ENCODE measurements at places on chromosomes 11 and 22. TPM values are rescaled to one million over a fixed set of nuclear protein-coding genes. Genes with fewer than 3 reads are reported as not detected.
A peak's percentile ranks its signal among the peaks of the same experiment; 100 is the strongest.

Gene DGCR6
- 7.2 TPM for total RNA-seq

Gene PKDREJ
- not detected for total RNA-seq

Gene KCNK4
- total RNA-seq: not detected

- H3K27me3 ChIP-seq: peaks cover 23% of the 10 kb centered on the region
- H3K4me3 ChIP-seq: no peak overlapping the region
- peaks cover 4% of the 10 kb centered on the region for H3K4me1 ChIP-seq
- no peaks in the 10 kb centered on the region for H3K36me3 ChIP-seq
- H3K27ac ChIP-seq: no peak overlapping the region
Observed at GRCh38 chr11:8038393-8038792, 42.6 kb upstream of the TUB start.

Gene P4HA3
- total RNA-seq: not detected

DNA sequence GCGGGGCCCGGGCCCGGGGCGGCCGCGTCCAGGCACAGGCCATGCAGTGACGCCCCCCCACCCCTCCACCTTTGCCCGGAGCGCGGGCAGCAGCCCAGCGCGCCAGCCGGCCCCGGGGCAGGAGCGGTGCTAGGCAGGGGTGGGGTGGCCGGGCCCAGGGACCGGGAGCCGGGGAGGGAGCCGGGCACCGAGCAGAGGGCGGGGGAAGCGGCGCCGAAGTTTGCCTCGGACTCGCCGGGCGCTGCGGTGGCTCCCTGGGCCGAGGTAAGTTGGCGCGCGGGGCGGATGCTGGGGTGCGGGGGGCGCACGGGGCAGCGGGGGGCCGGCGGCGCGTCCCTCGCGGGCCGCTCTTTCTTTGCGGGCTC, 332 bp downstream of the TEAD1 start:
- H3K27me3 ChIP-seq: peaks cover 51% of the 10 kb centered on the region
- H3K4me3 ChIP-seq: no peak overlapping the region
- DNase-seq: no peak
- no peak overlapping the region for H3K27ac ChIP-seq

DNA sequence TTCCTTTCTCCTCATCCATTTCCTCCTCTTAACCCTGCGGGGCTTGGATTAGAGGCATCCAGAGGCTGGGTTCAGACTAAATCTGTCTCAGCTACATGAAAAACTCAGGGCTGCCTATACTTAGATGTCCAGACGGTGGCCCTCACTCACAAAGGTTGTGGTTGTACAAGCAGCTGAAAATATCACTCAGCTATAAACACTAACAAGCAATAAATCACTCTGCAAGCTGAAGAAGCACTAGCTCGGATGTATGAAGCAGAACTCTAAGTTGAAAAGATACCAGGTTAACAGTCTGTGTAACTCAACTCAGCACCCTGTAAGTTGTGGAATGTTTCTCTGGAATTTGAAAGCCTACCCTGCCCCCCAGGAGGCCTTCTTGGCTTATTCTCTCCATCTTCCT, 82.9 kb downstream of the EXT2 start:
- no peak overlapping the region for H3K4me3 ChIP-seq
- H3K36me3 ChIP-seq: peaks cover 24% of the 10 kb centered on the region
- H3K27me3 ChIP-seq: no peaks in the 10 kb centered on the region
- H3K4me1 ChIP-seq: peaks cover 12% of the 10 kb centered on the region
- H3K27ac ChIP-seq: no peak overlapping the region

Gene RTN4R
- 5.0 TPM for total RNA-seq

- no peaks in the 10 kb centered on the region for H3K36me3 ChIP-seq
- H3K27ac ChIP-seq: no peak overlapping the region
- no peaks in the 10 kb centered on the region for H3K4me1 ChIP-seq
- no peak for DNase-seq
- H3K27me3 ChIP-seq: no peaks in the 10 kb centered on the region
Observed at GRCh38 chr11:106727256-106727655, 291.0 kb downstream of the GUCY1A2 start.

GRCh38 chr22:41920271-41920976, 5.5 kb upstream of the SHISA8 start:
- no peaks in the 10 kb centered on the region for H3K36me3 ChIP-seq
- peak overlapping the region; percentile 64 for H3K4me3 ChIP-seq
- H3K4me1 ChIP-seq: peaks cover 32% of the 10 kb centered on the region
- peaks cover 18% of the 10 kb centered on the region for H3K27me3 ChIP-seq
- no peak overlapping the region for H3K27ac ChIP-seq

DNA sequence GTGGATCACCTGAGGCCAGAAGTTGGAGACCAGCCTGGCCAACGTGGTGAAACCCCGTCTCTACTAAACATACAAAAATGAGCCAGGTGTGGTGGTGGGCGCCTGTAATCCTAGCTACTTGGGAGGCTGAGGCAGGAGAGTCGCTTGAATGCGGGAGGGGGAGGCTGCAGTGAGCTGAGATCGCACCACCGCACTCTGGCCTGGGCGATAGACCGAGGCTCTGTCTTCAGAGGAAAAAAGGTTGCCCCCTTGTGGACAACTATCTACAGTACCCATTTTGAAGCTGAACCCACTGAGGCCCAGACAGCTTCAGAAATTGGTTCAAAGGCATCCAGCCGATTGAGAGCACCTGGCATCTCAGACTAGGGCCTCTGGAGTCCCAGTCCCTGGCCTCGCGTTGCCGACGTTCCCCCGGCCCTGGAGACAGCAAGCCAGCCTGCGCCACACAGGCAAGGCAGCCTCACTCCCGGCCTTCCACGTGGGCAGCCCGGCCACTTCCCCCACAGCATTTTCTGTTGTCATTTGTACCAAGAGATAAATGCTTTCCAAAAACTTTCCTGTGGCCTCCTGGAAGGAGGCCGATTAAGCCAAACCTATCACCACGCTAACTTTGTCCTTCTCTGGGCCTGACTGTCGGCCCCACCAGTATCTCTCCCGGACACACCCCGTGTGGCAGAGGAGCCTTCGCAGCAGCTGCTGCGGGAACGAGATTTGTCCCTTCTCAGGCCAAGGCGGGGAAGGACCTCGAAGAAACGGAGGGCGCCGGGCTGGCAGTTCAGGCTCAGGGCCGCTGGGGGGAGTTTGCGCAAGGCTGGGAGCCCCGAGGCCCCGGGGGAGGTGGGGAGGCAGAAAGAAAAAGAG, 82.8 kb downstream of the FLI1 start:
- H3K27me3 ChIP-seq: no peaks in the 10 kb centered on the region
- H3K36me3 ChIP-seq: peaks cover 95% of the 10 kb centered on the region
- peaks cover 48% of the 10 kb centered on the region for H3K4me1 ChIP-seq
- peak overlapping the region; percentile 40 for H3K27ac ChIP-seq
- DNase-seq: peak; percentile 31
- H3K4me3 ChIP-seq: no peak overlapping the region

DNA sequence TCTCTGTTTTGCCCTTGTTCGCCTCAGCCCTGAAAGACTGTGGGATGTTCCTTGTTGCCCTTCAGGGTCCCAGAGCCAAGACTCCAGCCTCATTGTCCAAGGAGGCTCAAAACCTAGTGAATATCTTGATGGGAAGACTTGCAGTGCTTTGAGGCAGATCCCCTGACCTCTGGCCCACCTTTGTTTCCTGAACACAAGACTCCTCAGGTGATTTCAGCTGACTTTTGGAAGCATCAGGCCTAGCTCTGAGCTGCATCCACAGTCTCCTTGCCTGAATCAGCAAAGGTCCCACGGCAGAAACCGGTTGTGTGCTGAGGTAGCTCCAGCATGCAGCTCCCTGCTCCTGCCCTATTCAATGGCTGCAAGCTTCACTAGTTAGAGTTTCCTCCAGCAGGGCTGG, 159.3 kb upstream of the B3GAT1 start:
- no peaks in the 10 kb centered on the region for H3K4me1 ChIP-seq
- no peaks in the 10 kb centered on the region for H3K36me3 ChIP-seq
- peaks cover 5% of the 10 kb centered on the region for H3K27me3 ChIP-seq
- no peak overlapping the region for H3K27ac ChIP-seq
- DNase-seq: no peak

DNA sequence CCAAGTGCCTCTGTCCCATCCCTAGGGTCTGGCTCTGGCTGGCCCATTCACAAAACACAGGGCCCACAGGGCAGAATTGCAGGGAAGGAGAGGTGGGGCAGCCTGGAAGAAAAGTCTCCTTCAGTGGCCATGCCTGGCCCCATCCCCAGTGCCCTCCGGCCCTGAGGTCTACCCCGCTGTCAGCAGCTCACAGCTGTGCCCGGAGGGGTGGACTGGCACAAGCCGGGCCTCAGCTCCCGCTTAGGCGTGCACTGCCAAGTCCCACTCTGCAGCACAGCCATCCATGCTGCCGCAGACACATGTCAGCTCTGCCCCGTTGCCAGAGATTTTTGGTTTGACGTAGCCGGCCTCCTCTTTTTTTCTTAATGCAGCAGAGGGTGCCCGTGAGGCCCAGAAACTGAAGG, 3.9 kb upstream of the SCN2B start:
- DNase-seq: no peak
- H3K4me3 ChIP-seq: no peak overlapping the region
- H3K4me1 ChIP-seq: peaks cover 2% of the 10 kb centered on the region

GRCh38 chr22:21990445-21991303, 8.1 kb upstream of the TOP3B start:
- no peak for DNase-seq
- peaks cover 3% of the 10 kb centered on the region for H3K27me3 ChIP-seq
- no peak overlapping the region for H3K27ac ChIP-seq
- no peaks in the 10 kb centered on the region for H3K36me3 ChIP-seq
- no peaks in the 10 kb centered on the region for H3K4me1 ChIP-seq

Gene HOATZ
- total RNA-seq: not detected

Gene SLC17A6
- total RNA-seq: not detected

GRCh38 chr11:131065435-131066413, 149.4 kb upstream of the SNX19 start:
- H3K27ac ChIP-seq: no peak overlapping the region
- no peak overlapping the region for H3K4me3 ChIP-seq
- DNase-seq: no peak

Gene UPK3A
- total RNA-seq: not detected

- peak overlapping the region; percentile 70 for H3K27ac ChIP-seq
- H3K36me3 ChIP-seq: no peaks in the 10 kb centered on the region
Observed at GRCh38 chr11:65262776-65263175, 1.0 kb downstream of the POLA2 start.

Gene TSG101
- 45.7 TPM for total RNA-seq

- H3K27ac ChIP-seq: no peak overlapping the region
- H3K4me3 ChIP-seq: no peak overlapping the region
Observed at GRCh38 chr11:108872781-108873291, 208.0 kb downstream of the DDX10 start.

DNA sequence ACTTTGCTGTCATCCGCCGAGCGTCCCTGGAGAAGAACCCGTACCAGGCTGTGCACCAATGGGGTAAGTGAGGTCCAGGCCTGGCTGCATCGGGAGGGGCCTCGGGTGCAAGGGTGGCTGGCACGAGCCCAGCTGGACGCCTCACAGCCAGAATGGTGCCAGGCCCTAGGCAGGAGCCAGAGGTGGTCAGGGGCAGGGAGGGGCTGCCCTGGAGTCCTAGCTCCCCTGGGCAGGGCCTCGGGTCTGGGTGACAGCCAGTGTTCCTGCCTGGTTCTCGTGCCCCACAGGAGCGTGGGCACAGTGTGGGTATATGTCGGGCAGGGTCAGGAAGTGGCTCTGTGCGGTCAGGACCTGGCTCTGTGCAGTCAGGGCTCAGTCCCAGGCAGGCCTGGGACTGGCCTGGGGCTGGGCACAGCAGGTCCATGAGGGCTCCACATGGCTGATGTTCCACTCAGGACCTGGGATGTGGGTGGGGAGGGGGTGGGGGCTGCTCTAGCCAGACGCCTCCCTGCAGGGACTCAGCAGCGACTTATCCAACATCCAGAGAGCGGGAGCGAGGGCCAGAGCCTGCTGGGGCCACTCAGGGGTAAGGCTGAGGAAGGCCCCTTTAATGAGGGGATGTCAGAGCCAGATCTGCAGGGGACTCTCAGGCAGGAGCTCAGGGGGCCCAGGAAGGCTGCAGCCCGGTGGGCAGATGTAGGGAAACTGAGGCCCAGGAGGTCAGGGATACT, 1.2 kb downstream of the TSPAN32 start:
- no peak for DNase-seq
- peak overlapping the region; percentile 93 for H3K4me3 ChIP-seq
- no peaks in the 10 kb centered on the region for H3K27me3 ChIP-seq
- H3K4me1 ChIP-seq: peaks cover 37% of the 10 kb centered on the region
- peak overlapping the region; percentile 95 for H3K27ac ChIP-seq

DNA sequence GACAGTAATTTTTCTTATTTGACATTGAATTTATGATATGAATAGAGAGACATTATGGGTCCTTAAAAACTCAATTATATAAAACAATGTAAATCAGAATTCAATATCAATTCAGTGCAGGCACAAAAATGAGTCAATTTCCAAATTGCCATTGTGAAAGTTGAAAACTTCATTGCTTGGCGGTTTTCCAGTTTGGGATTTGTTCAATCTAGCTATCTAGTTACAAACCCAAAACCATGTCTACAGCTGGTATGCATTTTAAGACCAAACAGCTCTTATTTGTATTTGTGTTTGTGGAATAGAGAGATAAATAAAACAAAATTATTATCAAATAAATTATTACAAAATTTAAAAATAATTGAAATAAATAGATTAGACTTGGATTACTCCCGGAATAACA, 1206.6 kb upstream of the RAG2 start:
- H3K27me3 ChIP-seq: no peaks in the 10 kb centered on the region
- no peaks in the 10 kb centered on the region for H3K36me3 ChIP-seq
- H3K4me3 ChIP-seq: no peak overlapping the region
- H3K4me1 ChIP-seq: no peaks in the 10 kb centered on the region
- H3K27ac ChIP-seq: no peak overlapping the region

DNA sequence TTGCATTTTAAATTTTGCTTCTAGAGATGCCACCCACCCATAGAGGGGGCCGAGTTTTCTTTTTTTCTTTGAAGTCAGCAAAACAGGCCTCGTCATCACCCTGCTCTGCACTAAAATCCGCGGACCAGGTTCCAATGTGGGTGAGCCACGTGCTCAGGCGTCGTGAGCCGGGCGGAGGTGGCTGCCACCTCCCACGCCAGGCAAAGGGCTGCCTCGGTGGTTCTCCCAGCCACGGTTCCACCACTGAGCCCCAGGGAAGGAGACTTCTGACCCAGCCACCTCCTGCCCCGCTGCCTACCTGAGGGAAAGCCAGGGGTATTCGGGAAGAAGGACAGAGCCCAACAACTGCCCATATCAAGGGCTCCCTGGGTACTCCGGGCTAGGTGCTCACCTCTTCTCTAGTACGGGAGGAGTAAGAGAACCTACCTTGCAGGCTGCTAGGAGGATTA, 45.3 kb downstream of the MN1 start:
- H3K27me3 ChIP-seq: peaks cover 3% of the 10 kb centered on the region
- H3K4me1 ChIP-seq: no peaks in the 10 kb centered on the region
- H3K4me3 ChIP-seq: no peak overlapping the region
- no peaks in the 10 kb centered on the region for H3K36me3 ChIP-seq
